ENCODE measurements at places on chromosomes 2 and 18.

DNA sequence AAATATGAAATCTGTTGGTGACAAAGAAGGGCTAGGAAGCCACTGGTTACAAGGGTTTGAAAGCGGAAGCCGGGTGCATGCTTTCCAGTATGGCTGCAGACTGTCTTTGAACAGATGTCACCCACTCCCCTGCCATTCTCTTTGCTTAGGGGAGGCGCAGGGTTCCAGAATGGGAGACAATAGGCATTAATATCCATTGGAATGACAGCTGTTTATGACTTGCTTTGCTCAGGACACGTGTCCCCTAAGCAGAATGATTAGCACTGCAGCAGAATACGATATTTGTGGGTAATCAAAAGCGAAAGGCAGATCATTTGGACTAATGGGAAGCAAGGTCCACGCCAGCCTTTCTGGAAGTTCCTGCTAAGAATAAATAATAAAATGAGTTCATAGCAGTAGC lies 25.8 kb upstream of the NRP2 start:
- DNase-seq: no peak

- no peak for DNase-seq
Observed at GRCh38 chr2:20595439-20596192, 55.3 kb downstream of the HS1BP3 start.

DNA sequence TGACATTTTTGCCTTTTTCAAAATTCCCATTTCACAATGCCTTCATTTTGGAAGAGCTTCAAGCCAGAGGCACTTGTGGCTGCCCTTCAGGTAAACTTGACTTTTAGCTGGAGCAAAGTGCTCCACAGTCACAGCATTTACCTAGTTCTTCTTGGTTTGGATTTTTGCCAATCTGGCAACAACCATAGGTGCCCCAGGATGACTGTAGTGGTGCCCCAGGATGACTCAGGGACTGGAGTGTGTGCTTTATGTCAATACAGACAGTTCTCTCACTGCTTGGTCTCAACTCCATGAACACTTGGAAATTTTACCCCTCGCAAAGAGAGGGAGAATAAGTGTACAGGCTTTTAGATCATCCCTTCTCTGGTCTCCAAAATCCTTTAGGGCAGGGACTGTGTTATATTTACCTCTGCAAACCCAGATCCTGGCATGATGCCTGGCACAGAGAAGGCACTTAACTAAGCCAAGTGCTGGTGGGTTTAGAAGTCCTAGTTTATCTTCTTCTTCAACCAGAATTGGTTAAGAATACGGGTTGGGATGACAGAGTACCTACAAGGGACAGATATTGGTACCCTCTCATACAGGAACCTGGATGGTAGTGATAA lies 15.3 kb upstream of the PTPN4 start:
- DNase-seq: no peak

- no peak for DNase-seq
Observed at GRCh38 chr2:23823863-23824262, 103.1 kb downstream of the ATAD2B start.

- DNase-seq: no peak
Observed at GRCh38 chr2:151614159-151614558, 120.1 kb downstream of the NEB start.
